ENCODE measurements at places on chromosomes 5 and 9.

- DNase-seq = no peak
Observed at GRCh38 chr9:83287021-83287420, 224.1 kb upstream of the RASEF start.

- no peak for DNase-seq
Observed at GRCh38 chr9:73720601-73721000, 568.9 kb downstream of the ANXA1 start.

- no peak for DNase-seq
Observed at GRCh38 chr9:2722715-2723114, 5.4 kb downstream of the KCNV2 start.

DNA sequence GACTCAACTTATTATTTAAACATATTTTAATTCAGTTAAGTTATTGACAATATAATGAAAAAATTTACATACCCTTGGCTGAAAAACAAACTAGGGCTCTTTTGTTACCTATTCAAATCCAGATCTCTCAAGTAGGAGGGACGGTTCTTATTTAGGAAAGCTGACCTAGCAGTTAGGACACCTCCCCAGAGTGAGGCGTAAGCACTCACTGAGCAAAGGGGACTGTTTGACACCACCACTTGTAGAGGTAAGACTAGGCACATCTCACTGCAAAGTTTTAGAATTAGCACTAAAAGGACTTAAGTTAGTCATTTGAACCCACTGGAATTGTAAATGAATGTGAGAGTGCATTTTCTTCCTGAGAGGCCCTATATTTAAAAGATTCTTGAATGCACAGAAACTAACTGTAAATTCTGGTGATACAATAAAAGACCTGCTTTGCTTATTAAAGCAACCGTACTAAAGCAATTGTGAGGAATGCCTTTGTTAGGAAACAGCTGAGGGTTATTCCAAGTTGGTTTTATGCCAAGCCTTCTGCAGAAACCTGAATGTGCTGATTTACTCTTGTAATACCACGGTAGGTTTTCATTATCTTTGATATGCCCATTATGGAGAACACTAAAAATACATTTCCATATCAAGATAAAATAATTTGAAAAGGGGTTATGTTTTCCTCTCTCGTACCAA, 16.2 kb downstream of the HACD4 start:
- DNase-seq = no peak

- DNase-seq = no peak
Observed at GRCh38 chr5:78760366-78760765, 111.8 kb upstream of the LHFPL2 start.

DNA sequence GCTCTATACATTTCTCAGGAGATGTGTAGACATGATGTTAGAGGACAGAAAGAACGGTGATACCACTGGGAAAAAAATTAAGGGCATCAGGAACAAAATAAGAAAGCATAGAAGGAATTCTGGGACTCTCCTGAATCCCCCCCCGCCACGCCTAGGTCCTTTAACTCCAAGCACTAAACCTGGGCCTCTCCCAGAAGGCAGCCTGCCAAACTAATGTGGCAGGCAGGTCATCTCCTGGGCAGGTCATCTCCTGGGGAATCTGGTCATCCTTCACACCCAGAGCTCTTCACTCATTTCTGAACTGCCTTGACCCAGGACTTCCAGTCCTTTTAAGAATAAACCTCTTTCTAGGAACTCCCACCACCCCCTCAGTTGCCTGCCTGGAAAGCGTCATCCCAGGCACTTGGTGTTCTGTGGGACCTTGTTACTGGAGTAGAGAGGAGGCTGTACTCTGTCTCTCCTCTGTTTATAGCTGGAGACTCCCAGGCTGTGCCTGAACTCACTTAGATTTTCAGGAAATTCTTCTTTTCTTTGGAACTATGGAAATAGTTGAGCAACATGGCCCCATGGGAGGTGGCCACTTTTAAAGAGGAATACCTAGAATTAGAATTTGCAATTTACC, 24.1 kb downstream of the PSAT1 start:
- no peak for DNase-seq

GRCh38 chr9:120212853-120213200, 367.1 kb downstream of the CDK5RAP2 start:
- no peak for DNase-seq

DNA sequence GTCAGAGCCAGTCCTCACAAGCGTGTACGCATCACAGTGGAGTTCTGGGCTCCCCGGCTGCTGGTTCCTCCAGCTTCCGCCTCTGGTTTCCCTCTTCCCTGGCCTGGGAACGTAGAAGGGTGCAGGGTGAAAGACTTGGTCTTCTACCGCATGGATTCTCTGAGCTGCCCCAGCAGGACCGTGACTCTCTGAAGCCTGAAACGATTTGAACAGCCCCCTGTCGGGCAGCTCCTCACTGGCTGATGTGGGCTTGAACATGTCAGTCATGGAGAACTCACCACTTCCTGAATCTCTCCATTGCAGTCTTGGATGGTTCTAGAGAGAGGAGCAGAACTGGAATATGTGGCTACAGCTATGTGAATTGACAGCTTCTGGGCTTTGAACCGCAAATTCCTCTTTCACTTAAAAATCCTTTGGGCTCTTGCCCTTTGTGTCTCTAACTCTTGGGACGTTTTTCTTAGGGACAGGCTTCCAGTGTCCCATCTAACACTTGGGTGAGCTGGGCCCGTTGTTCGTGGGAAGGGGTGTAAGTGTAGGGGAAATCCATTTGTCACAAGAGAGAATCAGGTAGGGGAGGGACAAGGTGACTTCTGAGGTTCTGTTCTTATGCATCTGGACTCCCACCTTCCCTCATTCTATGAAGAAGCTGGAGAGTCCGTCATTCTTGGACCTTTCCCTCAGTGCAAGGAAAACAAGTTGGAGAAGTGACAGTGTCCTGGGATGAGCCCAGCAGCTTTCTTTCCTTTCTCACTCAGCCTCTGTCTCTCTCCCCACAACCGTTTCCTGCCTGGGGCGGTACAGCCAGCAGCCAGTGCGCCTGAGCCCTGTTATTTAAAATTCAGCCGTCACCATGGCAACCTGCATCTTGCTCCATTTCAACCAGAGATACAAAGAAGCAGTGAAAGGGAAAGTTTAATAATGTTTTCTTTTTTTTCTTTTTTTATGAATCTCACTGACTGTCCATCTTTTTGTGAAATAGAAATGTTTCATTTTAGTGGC, 84.7 kb downstream of the PTTG1 start:
- peak; percentile 18 for DNase-seq

DNA sequence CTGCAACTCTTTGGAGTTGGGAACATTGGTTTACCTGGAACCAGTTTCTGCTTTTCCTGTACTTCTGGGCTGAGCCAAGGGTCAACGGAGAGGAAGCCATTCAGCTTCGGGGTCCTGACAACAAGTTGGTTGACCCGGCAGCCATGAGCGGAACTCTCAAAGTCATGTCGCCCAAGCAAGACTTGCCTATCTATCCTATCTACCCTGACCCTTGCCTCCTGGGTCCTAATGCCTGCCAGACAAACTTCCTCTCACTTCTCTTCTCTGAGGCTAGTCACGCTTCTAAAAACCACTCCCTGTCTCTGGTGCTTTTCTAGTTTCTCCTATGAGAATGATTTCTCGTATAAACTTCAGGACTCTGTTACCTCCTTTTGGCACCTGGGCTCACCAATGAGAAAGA, 44.7 kb upstream of the CRHBP start:
- no peak for DNase-seq

DNA sequence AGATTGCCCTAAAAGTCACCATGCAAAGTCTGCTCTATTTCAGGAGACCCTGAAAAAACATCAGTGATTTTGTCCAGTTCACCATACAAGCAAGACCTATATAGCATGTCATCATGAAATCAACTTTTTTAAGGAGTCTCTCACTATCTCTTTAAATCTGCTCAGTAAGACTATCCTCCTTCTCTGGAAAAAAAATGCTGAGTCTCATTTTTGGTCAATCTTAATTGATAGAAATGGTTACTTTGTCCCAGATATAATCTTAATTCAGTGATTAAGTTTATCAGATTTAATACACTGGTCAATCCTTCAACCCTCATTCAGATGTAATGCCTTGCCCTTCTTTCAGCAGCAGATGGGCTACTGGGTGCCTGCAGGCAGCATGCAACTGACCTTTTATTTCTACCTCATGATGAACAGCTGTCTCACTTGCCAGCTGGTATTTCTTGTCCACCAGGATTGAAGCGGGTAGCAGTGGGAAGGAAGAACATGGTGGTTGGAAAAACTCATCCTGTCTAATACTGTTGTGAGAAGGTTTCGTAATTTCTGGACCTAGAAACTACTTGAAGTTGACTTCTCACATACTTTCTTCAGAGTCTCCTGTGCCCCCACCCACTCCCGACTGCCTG, 375.3 kb downstream of the DNAH5 start:
- no peak for DNase-seq

DNA sequence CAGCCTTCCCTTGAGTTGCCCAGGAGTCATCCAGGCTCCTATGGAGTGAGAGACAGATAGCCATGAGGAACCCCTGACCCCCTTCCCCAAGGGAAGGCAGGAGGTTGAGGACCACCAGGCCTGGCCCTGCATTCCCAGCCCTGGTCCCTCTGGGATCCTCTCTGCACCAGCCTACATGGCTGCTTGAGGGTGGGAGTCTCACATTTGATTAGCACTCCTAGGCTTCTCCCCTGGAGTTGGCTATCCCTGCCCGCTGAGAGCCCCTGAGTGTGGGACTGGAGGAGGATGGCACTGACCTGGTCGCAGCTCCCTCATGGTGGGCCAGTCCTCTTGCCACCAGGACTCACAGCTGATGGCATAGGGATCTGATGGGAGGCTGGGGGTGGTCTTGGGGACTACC, 46.7 kb downstream of the SAR1B start:
- no peak for DNase-seq

DNA sequence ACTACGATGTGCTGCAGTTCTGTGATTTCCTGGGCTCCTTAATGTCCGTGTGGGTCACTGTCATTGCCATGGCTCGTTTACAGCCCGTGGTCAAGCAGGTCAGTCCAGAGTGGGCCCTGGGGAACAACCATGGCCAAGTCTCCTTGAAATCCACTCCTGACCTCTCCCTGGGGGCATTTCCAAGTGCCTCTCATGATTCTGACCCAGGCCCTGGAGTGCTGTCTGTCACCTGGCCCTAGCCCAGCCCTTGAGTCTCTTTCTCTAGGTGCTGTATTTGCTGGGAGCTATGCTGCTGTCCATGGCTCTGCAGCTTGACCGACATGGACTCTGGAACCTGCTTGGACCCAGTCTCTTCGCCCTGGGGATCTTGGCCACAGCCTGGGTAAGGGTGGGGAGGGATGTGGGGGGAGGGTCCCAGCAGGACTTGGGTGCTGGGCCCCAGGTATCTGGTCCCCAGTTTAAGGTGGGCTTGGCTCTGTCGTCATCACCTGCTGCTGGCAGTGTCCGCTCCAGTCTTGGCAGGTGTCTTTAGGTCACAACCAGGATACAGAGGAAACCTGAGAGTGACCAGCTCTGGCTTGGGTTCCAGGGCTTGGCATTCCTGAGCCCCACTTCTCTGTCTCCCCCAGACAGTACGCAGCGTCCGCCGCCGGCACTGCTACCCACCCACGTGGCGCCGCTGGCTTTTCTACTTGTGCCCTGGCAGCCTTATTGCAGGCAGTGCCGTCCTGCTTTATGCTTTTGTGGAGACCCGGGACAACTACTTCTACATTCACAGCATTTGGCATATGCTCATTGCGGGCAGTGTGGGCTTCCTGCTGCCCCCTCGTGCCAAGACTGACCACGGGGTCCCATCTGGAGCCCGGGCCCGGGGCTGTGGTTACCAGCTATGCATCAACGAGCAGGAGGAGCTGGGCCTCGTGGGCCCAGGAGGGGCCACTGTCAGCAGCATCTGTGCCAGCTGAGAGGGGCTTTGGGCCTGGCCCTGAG, 17.0 kb downstream of the OR13J1 start:
- DNase-seq = no peak

GRCh38 chr9:3608011-3608410, 82.2 kb upstream of the RFX3 start:
- no peak for DNase-seq

DNA sequence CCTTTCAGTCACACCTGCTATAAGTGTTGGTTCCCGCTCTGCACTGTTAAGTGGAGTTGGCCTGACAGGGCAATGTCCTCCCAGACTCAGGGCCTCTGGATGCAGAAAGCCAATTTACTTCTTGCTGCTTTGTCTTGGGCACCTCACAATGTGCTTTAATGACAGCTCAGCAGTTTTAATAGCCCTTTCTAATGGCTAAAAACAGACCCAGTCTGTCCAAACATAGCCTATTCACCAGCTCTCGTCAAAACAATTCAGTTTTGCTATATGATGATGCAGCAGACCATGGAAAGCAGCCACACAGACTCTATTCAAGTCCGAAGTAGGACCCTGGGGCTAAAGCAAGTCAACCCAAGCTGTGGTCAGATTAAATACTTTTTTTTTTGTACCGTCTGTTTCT, 529.1 kb upstream of the SEMA6A start:
- no peak for DNase-seq

- DNase-seq = no peak
Observed at GRCh38 chr9:25684321-25684720, 6.1 kb upstream of the TUSC1 start.

GRCh38 chr9:30244877-30245276, 2139.6 kb upstream of the ACO1 start:
- DNase-seq = no peak

GRCh38 chr5:115461506-115462290, 82.9 kb downstream of the FEM1C start:
- no peak for DNase-seq

- DNase-seq = no peak
Observed at GRCh38 chr9:124855944-124856765, 2.9 kb downstream of the WDR38 start.

DNA sequence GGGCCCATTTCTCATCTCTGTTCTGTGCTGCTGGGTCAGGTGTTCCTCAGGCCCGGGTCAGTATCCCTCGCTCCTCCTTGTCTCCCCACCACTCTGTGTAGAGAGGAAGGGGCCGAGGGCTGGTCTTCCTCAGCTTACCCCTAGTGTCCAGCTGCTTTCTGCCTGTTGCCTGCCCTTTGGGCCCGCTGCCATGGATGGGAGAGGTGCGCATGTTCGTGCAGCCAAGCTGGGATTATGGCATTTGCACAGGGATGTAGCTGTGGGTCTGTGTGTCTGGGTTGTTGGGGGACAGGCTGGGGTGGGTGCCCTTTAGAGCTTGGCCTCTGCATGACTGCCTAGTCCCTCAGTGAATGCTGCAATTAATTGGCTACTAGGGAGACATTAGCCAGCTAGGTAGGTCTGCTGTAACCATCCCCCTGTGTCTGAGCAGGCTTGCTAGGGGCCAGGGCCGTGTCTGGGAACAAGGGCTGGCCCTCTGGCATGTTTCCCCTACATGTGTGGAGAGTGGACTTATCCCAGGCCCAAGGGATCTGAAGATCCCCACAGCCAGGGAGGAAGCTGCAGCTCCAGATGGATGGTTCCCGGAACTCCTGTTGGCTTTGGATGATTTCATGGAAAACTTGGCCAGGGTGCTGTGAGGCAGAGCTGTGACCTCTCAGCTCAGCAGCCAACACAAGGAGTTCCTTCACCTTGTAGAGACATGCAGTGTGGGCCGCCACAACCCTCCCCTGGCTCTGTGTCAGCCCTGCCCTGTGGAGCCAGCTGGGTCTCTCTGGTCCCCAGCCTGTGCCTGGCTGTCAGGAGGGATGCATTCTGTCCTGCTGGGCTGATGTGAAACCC, 161.9 kb downstream of the MACROH2A1 start:
- no peak for DNase-seq

DNA sequence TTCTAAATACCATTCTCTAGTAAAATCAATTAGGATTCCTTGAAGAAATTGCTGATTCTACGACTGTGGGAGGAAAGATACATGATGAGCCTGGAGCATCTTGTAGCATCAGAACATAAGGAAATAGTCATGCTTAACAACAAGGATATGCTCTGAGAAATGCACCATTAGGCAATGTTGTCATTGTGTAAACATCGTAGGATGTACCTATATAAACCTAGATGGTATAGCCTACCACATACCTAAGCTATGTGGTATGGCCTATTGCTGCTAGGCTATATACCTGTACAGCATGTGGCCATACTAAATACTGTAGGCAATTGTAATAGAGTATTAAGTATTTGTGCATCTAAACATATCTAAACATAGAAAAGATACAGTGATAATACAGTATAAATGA, 77.4 kb upstream of the VCAN start:
- no peak for DNase-seq

Measured in stimulated activated CD8-positive, alpha-beta memory T cell treated with anti-CD3 and anti-CD28 coated beads, Interleukin-15, amount 100 ng/mL, for 24 hours (primary cell).